ENCODE measurements at places on chromosomes 7 and 10.

DNA sequence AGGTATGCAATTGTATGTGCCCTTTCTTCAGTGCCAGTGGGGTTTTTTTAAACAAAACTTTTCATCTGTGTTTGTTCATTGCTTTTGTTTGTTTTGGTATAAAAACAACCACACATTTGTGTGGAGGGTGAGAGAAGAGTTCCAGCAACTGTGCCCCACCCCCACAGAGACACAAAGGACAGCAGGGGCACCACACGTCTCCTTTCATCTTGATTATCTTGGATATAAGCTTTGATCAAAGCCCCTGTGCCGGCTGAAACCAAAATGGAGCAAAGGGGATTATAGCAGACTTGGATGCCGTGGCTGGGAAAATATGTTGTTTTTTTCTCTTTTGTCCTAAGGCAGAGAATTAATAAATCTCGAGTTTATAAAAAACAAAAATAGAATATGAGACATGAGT is 111.8 kb upstream of the RSU1 start:
- DNase-seq, result no peak

DNA sequence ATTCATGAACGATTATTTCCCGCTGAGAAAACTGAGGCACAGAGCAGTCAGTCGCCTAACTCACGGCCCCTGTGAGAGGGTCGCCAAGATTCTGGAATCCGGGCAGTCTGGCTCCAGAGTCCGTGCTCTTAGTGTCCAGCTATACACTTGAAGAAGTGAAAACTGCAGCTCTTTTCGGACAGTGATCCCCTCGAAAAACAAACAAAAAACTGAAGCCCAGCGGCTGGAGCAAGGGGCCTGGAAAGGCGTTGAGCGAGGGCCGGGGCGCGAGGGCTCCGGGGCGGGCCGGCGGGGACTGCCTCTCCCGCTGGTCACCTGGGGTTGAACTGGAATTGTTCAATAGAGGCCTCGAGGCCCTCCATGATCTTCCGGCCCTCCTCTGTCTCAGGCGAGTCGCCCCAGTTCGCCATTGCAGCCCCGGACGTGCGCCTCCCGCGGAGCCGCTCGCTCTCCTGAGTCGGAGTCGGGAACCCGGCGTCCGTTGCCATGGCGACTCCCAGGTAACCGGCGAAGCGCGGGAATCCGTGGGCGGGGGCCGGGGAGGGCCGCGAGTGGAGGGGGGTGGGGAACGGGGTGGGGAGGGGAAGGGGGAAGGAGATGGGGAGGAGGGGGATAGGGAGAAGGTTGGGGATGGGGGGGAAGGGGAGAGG is 881 bp downstream of the C10orf67 start:
- peak; percentile 18 for DNase-seq

- DNase-seq, result no peak
Observed at GRCh38 chr7:3787717-3788264, 486.7 kb downstream of the SDK1 start.

- DNase-seq, result no peak
Observed at GRCh38 chr10:103632247-103632642, 138.7 kb downstream of the NEURL1 start.

- DNase-seq, result peak; percentile 72
Observed at GRCh38 chr10:31961277-31962074, 32.8 kb upstream of the ARHGAP12 start.

Data from suppressor macrophage (primary cell).